H1 (cell line): ENCODE measurements at places on chromosomes 4 and X. TPM values are rescaled to one million over a fixed set of nuclear protein-coding genes. Genes with fewer than 3 reads are reported as not detected.

The RBMXL3 gene
- polyA plus RNA-seq = not detected in 2 replicates

The POU3F4 gene
- polyA plus RNA-seq = 1.9 and 2.4 TPM in 2 replicates

The SGMS2 gene
- polyA plus RNA-seq = 0.85 and 1.3 TPM in 2 replicates

The PIN4 gene
- 2.6 and 4.8 TPM in 2 replicates for polyA plus RNA-seq

The SULT1E1 gene
- polyA plus RNA-seq = not detected in 2 replicates

The CLIC2 gene
- polyA plus RNA-seq = 0.05 and 0.08 TPM in 2 replicates

The TMPRSS11B gene
- not detected in 2 replicates for polyA plus RNA-seq

The MAGEA4 gene
- 0.67 and 2.3 TPM in 2 replicates for polyA plus RNA-seq

The CYTL1 gene
- polyA plus RNA-seq = 8.0 and 8.6 TPM in 2 replicates

The SATL1 gene
- 0.06 and 0.08 TPM in 2 replicates for polyA plus RNA-seq

The PDLIM3 gene
- 8.1 and 8.9 TPM in 2 replicates for polyA plus RNA-seq

The ARHGEF6 gene
- 2.1 and 3.7 TPM in 2 replicates for polyA plus RNA-seq

The TMEM35A gene
- polyA plus RNA-seq = 3.9 and 5.8 TPM in 2 replicates

The RNF128 gene
- 0.72 and 0.74 TPM in 2 replicates for polyA plus RNA-seq

The PLK4 gene
- 12.5 and 23.3 TPM in 2 replicates for polyA plus RNA-seq

The EVC gene
- polyA plus RNA-seq = 2.6 and 5.1 TPM in 2 replicates

The UGT2B15 gene
- not detected in 2 replicates for polyA plus RNA-seq

The NUP54 gene
- polyA plus RNA-seq = 31.1 and 51.4 TPM in 2 replicates

The BMP15 gene
- not detected in 2 replicates for polyA plus RNA-seq
